ENCODE measurements at places on chromosomes 7 and 10.

GRCh38 chr7:152881893-152882292, 122.3 kb downstream of the ACTR3B start:
- DNase-seq: no peak

DNA sequence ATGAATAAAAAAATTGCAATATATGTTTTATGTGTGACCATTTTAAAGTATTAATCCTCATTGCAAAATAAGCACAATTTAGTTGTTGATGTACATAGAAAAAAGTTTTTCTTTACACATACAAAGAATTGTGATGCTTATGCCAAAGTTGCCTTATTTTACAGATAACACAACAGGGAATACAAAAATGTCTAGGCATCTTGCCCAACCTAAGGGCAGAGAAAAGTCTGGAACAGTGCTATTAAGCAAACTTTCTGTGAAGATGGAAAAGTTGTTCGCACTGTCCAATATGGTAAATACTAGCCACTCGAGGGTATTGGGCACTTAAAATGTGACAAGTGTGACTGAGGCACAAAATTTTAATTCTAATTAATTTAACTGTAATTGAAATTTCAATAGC, 190.2 kb upstream of the HGF start:
- DNase-seq: no peak

GRCh38 chr10:69506834-69507713, 55.8 kb downstream of the TSPAN15 start:
- DNase-seq: no peak

GRCh38 chr10:48603421-48604038, 1.3 kb downstream of the ARHGAP22 start:
- no peak for DNase-seq

DNA sequence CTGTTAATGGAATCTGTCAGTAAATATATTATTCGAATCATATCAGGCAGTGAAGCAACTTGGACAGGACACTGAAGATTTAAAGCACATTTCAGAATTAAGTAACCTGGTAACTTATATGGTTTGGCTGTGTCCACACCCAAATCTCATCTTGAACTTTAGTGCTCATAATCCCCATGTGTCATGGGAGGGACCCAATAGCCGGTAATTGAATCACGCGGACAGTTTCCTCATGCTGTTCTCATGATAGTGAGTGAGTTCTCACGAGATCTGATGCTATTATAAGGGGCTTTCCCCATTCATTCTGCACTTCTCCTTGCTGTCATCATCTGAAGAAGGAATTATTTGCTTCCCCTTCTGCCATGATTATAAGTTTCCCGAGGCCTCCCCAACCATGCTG, 83.2 kb upstream of the COL1A2 start:
- no peak for DNase-seq

- no peak for DNase-seq
Measured at GRCh38 chr10:57964351-57964750, 303.3 kb downstream of the IPMK start.

- DNase-seq: no peak
Measured at GRCh38 chr7:74143383-74143782, 30.8 kb upstream of the EIF4H start.

DNA sequence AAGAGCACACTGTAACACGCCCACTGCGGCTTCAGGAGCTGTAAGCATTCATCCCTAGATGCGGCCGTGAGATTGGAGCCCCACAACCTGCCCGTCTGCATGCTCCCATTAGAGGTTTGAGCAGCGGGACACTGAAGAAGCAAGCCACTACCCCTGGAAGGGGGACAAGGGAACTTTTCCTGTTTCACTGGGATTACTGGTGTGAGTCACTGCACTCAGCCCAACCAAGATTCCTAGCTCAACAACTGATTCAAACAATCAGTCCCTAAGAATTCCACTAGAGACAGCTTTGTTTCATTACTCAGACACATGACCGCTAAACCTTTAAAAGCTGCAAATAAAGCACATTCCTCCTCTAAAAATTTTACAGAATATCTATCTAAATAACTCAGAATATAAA, 69.8 kb downstream of the ORC5 start:
- no peak for DNase-seq

GRCh38 chr7:75575488-75576121, 83.5 kb downstream of the SPDYE5 start:
- DNase-seq: no peak

DNA sequence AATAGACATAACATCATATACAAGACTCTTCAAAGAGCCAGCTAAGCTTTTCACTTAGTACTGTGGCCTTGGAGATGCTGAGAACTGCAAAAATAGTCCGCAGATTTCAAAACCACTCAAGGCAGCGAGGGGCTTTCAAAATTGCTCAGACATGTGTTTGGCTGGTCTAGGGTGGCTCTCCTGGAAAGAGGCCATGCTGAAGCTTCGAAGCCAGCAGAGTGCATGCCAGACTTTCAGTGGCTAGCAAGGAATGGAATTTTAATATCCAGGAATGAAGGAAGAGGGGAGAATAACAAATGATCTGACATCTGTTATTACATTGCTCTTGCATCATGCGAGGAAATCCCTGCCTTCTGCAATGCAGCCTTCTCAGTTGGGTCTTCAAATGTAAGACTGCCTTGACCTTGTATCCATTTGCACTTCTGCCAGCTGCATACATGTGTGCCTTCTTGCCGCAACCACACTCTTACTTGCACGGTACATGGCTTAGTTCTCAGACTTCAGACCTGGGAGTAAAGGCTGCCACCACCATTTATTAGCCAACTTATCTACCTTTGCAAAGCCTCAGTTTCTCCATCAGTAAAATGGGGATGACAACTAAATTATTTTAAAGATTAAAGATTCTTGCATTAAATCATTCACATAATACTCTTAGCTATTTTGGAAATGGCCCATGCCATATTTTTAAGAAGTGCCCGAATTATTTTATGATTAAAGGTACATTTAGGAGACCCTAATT, 55.9 kb downstream of the ITIH5 start:
- no peak for DNase-seq

DNA sequence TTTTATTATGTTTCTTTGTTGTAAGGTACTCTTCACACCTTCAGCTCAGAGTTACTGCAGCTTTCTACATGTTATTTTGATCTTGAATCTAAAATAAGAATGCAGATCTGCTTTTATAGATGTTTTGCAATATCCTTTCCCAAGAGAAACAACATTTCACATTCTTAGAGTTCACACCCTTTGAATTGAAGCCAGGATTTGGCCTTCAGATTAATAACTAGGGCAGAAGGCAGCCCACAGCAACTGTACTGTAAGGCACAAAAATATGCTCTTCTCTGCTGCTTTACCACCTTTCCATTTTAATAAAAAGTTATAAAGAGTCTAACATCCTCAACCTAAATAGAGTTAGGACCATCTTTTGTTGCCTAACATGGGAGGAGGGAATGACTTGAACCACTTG, 224.7 kb downstream of the LHFPL3 start:
- DNase-seq: no peak

DNA sequence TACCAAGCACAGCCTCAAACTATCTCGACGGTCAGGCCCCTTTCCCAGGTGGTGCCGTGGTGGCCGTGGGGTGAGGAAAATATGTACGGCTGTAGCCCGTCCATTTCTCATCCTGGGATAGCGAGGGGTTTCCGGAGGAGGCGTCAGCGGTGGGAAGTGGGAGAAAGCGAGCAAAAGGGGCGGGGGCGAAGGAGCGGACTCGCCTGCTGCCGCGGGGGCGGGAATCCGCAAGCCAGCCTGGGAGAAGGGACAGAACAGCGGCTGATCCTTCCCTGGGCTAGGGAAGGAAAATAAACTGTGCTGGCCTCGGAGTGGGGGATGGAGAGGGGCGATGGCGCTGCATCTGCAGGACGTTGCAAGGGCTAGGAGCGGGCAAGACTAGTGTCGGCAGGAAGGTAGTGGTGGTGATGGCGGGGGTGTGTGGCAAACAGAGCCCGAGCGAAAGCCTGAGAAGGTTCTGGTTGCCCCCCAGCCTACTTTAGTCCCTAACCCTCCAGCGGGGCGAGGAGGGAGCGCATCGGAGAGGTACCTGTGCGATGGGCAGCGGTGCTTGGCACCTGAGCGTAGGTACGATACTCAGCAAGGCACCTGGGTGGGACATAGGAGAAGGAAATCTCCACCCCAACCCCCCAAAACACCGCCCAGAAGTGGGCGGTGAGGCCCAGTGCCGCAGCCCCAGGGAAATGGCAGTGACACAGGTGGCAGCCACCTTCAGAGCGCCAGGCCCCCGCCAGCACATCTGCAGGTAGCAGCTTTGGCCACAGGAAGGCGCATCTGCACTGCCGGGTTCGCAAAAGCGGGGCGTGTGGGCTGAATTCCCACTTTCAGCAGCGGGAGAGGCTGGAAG, 49.9 kb upstream of the STEAP1B start:
- no peak for DNase-seq

DNA sequence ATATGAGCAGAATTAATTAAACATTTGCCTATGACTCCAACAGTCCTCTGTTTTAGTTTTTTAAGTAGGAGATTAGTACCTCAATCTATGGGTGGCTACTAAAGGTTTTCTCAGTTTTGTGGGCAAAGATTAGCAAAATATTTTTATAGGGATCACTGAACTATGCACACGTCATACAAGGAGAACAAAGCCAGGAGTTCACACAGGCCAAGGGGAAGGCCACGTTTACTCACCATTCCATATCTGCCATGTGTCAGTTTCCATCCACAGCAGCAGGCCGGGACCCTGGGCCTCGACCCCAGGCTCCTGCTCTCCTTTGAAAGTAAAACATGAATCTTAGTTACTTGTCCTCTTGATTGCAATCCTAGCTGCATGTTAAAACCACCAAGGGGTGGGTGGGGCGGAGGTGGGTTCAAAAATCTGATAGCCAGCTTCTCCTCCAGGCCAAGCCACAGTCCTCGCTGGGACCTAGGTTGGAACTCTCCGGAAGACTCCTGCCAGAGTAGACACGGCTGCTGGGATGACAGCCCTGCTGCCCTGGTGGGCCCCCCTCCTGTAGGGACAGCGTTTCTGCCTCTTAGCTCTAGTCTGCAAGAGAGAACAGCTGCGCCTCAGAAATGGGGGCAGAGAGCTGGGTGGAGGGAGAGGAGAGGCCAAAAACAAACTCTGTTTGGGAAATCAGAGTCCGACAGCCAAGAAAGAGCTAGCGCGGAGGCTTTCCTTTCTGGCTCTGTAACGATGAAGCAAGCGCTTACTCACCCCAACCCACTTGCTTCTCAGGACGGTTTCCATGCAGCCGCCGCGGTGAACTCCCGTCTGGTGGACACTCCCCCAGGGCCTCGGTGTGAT, 35.6 kb downstream of the PITRM1 start:
- no peak for DNase-seq

- DNase-seq: no peak
Measured at GRCh38 chr10:96975136-96975535, 143.0 kb downstream of the LCOR start.

GRCh38 chr10:71234004-71234894, 21.9 kb downstream of the UNC5B start:
- DNase-seq: no peak

DNA sequence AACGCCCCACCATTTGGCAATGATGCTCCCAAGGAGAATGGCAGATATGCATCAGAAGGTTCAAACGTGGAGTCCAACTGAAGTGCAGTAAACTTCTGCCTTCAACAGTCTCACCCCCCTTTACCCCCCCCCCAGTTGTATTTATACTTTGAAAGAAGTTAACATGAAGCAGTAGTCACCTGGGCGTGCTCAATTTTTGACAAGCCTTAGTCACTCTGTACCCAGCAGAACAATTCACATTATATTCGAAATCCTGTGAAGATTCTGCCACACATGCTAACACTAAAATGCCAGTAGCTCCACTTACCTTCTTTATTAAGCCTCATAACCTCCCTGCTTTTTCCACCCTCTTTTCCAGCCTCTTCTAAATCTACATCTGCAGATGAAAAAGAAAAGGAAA, 894 bp downstream of the ATXN7L1 start:
- DNase-seq: no peak

DNA sequence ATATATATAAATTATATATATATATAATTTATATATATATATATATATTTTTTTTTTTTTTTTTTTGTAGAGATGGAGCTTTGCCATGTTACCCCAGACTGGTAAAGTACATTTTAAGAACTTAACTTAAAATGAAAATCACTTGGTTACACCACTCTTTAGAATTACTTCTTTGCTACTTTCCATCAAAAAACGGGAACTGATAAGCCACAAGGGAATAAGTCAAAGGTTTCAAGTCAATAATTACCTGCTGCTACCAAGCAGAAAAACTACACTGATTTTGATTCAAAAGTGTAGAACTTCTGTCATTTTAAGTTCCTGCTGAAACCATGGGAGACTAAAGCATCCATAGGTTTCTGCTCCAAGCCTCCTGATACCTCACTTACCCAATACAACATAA, 12.2 kb downstream of the PPA1 start:
- DNase-seq: no peak

DNA sequence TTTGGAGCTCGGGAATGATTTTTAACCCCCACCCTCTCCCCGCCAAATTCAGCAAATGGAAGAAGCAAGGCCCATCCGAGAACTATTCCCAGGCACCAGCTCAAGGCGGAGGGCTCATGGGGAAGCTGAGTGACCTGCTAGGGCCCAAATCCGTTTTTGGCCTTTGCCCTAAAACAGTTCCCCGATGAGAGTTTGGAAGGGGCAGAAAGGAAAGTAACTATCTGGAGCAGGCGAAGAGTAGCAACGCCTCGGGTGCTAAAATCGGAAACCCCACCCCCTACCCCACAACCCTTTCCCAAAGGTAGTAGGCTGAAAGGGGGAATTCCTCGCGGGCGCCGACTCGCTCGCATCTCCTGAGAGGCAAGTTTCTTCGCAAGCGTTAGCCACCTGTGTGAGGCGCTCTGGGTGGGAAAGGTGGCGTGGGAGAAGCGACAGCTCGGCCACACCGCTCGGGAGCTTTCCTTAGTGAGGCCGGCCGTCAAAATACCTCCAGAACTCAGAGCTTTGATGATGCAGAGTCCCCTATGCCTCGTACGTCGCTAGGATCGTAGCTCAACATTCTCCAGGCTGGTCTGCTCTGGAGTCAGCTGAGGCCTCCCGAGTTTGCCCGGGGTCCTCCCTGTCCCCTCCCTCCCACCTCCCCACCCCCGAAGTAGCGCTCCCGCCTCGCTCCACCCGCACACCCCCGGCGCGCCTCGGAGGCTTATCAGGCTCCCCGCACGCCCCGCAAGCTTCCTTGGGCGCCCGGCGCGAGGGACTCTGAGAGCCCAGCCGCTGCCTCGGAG, 642 bp upstream of the PRKG1 start:
- no peak for DNase-seq

- peak; percentile 18 for DNase-seq
Measured at GRCh38 chr7:135361788-135362187, 128.2 kb downstream of the STRA8 start.

GRCh38 chr7:28410628-28411531, 1.4 kb upstream of the CREB5 start:
- DNase-seq: no peak

- DNase-seq: no peak
Measured at GRCh38 chr7:81068-81925, 111.1 kb upstream of the FAM20C start.

- DNase-seq: no peak
Measured at GRCh38 chr7:7443806-7444350, 91.8 kb downstream of the COL28A1 start.

GRCh38 chr7:44411306-44411705, 79.2 kb downstream of the NUDCD3 start:
- DNase-seq: no peak

DNA sequence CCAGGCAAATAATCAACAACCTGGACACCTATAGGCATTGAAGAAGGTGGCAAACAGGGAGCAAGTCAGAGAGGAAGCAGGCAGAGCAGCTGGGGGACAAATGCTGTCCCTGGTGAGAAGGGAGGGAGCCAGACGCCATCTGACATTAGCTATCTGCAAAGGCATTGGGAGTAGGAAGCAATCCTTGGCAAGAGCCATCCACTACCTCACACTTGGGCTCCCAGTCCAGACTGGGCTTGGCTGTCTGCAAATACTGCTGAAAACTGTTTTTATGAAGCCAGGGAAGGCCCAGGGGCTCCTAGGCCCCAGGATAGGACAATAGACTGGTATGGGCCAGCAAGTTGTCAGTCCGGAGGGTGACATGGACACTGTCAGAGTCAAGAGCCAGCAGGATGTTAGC, 132.5 kb downstream of the SORBS1 start:
- DNase-seq: no peak
